ENCODE measurements at places on chromosomes 1 and 21.

DNA sequence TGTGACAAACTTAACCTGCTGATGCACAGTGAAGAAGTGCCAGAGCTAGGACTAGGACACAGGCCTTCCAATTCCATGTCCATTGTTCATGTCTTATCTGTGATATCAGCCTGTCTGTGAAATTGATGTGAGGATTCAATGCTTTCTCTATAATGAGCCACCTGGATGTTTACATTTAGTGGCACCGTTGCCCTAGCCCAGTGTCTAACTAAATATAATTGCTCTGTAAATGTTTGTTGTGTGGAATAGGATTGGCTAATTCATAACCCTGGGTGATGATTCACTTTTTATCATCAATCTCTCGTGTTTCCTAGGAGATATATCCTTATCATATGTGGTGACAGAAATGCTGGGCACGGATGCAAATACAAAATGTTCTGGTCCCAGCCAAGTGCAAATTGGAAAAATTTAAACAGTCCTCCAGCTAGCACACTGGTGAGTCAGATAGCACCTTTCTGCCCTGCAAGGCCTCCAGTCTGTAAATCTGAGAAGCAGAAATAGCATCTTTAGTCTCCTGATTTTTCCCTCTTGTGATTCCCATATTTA is 46.9 kb upstream of the GNG12 start:
- peak; percentile 97 for DNase-seq

DNA sequence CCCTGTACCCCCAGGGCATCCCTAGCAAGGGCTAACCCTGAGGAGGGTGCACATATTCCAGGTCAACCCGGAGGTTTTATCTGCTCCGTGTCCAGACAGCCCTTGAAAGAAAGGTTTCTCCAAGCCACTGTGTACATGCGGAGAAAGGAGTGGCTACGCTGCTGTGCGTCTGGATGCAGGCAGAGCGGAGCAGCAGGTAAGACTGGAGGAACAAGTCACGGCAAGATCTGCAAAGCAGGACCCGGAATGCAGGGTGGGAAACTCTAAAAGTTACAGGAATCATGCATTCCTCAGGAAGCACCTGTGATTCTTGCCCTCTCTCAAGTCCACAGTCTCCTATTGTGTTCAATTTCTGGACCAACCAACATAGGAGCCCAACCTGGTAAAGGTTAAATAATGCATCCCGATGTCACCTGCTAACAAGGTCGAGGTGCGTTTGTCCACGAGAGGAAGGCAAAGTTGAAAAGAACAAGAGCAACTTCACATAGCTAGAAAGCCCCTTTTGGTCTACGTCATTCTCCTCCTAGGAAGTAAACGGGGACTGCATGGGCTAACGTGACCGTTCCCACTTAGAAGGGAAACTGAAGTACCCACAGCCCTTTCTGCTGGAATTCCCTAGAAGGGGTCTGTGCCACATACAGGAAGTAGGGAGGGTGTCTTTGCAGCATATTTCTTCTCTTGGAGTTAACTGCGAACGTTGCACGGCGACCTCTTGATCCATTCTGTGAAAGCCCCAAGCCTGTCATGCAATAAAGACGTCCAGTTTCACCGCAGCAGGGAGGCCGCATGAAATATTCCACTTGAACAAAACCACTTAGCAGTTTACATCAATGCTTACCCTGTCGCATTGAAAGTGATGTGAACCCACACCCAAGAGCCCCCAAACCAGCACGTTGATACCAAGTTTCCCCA is 5.8 kb downstream of the TIAM1 start:
- no peak for DNase-seq

GRCh38 chr1:246591958-246592357 is 25.7 kb downstream of the CNST start:
- DNase-seq = no peak

DNA sequence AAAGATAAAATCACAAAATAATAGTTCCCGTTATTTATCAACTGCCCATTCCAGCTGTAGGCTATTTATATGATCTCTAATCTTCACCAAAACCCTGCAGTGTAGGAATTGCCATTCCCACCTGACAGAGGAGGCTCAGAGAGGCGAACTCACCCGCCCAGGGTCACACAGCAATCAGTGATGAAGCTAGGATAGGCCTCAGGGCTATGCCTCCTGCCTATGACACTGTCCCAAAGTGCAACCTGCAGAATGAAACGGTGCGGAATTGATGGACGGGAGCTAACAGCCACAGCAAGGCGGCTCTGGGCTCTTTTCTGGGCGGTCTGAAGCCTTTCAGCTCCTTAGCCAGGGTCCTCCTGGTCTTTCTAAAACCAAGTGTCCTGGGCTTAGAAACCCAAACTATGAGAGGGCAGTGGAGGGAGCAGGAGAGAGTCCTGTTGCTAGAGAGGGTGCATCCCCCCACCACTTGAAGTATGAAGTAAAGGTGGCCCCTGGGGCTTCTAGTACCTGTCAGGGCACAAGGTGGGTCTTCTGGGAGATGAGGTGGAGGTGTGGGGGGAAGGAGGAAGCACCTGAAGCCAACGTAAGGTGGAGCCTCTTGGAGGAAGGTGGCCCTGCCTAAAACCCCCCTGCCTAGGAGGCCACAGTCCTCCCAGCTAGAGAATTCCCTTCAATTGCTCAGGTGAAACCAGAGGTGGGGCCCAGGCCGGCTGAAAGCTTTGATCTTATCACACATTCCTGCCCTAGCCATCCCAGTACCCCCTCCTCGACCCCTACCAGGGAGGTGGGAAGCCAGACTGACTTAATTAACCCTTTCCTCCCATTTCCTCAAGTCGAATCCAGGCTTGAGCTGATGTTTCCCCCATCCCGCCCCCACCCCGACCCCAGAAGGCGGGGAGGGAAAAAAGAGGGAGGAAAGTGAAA is 14.8 kb downstream of the HSPG2 start:
- DNase-seq = no peak

DNA sequence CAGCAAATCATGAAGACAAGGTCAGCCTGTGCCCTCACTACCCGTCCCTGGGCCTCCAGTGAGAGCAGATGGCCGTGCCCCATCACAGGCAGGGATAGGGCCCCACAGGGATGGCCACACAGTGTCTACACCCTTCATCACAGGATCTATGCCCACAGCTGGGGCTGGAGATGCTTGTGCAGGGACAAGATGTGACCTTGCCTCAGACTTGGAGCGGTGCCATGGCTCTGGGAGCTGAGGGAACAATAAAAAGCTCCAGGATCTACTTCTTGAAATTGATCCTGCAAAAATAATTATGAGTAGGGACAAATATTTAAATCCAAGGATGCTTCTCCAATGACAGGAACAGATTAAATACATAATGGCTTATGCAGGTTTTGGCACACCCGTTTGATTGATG is 25.4 kb upstream of the TCEA3 start:
- DNase-seq = no peak

Measured in NCI-H1417 treated with DMSO at 0.1 percent for 48 hours (cell line).